Thoracic aorta (tissue), 2 donors: ENCODE measurements at places on chromosomes 11 and 22. TPM values are rescaled to one million over a fixed set of nuclear protein-coding genes. Genes with fewer than 3 reads are reported as not detected.

DNA sequence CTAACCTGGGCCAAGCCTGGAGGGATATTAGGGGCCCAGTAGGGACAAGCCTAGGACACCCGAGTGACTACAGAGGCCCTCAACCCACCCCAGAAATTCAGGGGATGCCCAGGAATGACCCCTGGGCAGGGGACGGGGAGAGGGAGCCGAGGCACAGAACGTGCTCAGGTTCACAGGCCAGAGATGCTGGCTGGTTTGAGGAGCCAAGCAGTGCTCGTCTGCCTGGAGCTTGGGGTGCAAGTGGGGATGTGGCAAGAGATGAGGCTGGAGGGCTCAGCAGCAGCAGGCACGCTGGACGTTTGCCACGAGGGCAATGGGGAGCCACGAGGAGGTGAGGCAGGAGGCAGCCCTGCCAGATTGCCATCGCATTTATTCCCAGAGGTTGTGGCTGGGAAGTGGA lies 34.0 kb upstream of the EMID1 start:
- DNase-seq = no peak

GRCh38 chr11:67999704-68000103 lies 4.2 kb downstream of the UNC93B1 start:
- DNase-seq = no peak

DNA sequence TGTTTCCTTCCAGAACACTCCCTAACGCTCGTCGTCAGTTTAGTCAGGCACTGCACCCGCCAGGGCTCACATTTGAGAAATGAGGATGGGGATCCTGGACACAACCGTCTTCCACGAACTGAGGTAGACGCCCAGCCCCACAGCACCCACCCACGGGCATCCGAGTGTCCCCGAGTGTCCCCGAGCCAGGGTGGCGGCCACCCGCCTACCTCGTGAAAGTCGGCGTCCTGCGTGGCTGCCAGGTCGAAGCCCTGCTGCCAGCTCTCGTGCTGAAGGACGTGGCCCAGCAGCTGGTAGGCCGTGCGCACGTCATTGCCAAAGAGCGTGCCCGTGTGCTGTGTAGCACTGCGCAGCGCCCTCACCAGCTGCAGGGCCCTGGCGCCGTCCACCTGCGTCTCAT lies 53.6 kb downstream of the TRMU start:
- DNase-seq = no peak

DNA sequence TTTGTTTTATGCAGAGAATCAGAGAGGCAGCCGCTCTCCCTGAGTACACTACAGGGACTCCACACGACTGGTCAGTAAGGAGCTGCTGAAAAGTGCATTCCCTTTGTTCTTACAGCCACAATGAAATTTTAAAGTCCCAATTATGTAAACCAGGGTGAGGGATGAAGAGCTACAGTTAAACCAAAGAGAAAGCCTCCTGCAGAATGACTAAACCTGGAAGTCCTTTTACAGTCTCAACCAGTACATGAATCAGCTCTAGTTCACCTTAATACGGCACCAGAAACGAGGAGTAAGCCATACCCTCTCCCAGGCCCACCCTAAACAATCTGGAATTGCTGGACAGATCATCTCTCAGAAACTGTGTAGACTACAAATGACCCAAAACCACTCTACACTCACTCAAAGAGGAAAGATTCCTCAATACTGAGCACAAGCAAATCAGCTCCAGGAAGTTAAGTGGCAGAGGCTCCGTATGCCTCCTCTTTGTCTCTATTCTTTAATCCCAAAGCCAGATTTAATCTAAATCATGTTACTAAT lies 113.1 kb downstream of the RBFOX2 start:
- no peak for DNase-seq

DNA sequence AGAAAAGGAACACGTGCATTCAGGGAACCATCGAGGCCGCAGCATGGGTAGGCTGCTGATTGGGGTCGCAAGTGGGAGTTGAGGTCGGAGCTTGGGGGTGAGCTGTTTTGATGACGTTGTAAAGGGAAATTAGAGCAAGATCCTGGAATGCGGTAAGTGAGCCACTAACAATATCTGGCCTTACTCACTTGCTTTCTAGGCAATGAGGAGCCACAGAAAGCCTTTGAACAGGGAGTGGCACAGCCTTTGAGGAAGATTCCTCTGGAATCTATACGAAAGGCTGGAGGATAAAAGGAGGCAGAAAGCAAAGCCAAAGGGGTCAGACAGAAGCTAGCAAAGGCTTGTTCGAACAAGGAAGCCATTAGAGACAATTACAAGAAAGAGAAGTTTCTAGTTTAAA lies 197.5 kb downstream of the LARGE1 start:
- DNase-seq = no peak

DNA sequence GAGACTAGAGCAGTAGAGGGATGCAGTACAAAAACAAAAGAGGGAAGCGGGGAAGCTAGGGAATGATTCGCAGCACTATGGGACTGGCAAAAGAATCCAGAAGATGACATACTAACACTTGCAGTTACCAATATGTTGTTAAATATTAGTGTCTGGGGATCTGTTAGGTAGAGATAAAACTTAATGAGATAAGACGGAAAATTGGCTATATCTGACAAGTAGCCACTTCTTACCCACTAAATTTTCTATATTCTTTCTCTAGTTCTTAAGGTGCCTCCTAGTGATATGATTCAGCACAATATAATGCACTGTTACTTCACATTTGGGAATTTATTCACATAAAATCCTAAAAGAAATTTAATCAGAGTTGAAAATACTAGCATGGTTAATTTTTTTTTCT lies 30.8 kb downstream of the CCDC90B start:
- DNase-seq = no peak

Gene KRTAP5-7
- not detected for total RNA-seq

Gene LPXN
- 14.8 TPM for total RNA-seq
